ENCODE measurements at places on chromosomes 7 and 10.

DNA sequence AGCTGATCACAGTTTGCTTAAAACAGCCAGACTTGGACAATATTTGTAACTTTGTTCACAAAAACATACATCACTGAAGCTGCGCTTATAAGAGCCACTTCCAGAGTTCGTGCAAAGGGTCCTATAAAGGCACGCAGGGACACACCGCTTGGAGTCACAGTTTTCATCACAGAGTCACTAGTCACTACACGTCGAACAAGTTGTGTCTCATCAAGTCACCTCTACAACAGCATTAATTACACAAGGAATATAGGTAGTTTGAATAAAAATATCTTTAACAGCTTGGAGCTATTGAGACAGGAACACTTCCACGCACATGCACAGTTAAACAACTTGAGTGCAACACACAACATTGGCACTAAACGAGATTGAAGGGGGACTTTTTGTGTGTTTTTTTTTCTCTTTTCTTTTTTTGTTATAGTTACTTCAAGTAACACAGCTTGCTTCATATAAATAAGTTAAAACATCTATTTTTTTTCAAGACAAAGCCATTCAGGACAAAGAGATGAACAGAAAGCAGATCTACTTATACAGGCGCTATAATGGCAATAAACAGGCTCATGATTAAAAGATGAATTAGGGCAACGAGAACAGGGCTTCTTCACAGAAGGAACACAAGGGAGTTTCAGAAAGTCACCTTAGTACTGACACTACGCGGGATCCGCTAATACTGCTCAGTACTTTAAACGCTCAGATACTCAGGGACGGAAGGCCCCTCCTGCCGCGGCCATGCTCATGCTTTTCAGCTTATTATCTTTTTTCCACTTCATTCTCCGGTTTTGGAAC is 2.2 kb downstream of the HOXA5 start:
- no peak for DNase-seq

GRCh38 chr10:28082316-28082715 is 83.4 kb upstream of the ODAD2 start:
- no peak for DNase-seq

DNA sequence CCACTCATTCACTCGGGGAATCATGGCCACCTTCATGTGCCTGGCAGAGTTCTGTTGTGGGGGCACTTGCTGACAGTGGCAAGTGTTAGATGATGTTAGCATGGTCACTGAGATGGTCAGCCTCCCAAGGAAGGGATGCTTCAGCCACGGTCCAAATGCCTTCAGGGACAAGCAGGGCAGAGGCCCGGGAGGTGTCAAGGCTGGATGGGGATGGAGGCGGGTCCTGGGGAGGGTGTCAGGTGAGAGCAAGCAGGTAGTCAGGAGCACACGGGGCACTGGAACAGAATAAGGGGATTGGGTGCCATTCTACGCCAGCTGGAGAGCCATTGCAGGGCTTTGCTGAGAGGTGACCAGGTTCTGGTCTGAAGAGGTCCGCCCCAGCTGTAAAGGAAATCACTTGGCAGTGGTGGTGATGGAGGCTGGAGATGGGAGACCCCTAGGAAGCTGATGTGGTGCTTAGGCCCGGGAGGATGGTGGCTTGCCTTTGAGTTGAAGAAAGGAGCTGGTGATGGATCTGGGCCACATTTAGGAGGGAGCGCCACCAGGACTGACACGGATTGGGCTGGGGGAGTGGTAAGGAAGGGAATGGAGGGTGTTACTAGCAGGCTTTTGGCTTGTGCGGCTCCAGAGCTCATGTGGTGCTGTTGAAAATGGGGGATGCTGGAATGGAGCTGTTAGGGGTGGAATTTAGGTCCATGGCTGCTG is 24.1 kb downstream of the AGAP3 start:
- DNase-seq, result no peak

- no peak for DNase-seq
Observed at GRCh38 chr10:113576852-113577251, 24.0 kb downstream of the HABP2 start.

DNA sequence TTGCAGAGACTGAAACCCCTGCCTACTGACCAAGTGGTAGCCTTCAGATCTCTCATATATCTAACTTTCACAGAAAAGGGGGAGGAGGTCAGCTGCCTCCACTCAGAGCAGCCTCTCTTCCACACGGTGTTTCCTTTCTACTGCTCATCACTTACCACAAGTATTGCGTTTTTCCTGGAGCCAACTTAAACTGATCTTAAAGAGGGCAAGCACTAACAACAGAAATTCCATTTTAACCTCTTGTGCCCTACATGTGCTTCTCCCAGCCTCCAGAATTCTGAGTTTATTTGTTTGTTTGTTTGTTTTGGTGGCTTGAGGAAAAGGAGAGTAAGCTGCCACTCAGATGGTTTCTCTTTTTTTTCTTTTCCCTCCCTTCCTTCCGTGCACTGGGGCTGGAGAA is 19.1 kb downstream of the SKIDA1 start:
- DNase-seq, result no peak

- DNase-seq, result no peak
Observed at GRCh38 chr10:43928425-43928968, 279.8 kb upstream of the ZNF32 start.

DNA sequence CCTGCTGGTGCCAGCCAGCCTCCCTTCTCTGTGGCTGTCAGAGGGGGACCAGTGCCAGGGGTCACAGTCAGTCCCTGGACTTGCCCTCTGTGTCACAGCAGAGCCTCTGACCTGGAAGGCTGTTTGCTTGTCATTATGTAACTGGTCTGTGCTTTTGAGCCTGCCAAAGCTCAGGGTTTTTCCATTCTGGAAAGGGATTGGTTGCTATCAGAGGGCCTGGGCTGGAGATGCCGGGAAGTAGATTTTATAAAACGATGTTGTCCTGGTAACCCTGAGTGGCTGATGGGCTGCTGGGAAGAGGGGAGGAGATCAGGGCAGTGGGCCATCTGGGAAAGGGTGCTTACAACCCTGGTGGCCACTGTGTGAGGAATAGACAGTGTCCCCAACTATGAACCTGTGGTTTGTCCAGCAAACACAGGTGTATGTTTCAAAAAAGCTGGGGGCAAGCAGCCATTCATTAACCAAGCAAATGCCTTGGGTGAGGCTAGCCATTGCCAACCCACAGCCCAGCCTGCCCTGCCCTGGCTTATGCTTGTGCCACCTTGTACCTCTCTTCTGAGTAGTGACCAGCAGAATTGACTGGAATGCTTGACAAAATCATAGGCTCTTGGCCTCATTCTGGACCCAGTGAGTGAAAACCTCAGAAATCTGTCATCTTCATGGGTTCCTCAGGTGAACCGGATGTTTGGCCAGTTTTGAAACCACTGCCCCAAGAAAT is 21.6 kb downstream of the SFTPD start:
- DNase-seq, result peak; percentile 36

DNA sequence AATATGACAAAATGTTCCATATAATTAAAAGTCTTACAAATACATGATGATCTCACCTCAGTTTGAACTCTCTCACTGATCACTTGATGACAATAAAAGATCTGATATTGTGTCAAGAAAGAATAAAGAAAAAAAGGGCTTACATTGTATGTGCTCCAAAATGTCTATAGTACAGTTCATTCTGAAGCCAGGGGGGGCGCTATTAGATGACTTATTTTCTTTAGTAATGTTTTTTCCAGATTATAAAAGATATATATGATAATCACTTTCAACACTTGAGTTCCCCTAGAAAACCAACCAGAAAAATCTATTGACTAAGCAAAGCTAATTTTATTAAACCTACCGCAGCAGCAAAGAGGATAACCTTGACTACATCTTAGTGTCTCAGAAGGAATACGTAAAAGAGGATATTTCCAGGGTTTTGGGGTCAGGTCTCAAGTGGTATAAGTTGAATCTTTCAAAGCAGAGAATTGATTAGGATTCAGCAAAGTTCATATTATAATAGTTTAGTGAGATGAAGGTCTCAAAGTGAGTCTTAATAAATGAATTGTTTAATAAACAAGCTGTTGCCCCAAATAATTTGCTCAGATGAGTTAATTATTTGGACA is 55.8 kb downstream of the PTN start:
- DNase-seq, result no peak

GRCh38 chr10:73865459-73866442 is 8.6 kb downstream of the CAMK2G start:
- DNase-seq, result no peak

All from frontal cortex (tissue), 4 donors.